Dermis blood vessel endothelial cell (primary cell): ENCODE measurements at places on chromosomes 12 and 14. TPM values are rescaled to one million over a fixed set of nuclear protein-coding genes. Genes with fewer than 3 reads are reported as not detected.

Gene ARMH4
- 1.5 and 2.0 TPM in 2 replicates for total RNA-seq

Gene PTHLH
- total RNA-seq: not detected in 2 replicates

Gene FZD10
- 1.0 and 1.7 TPM in 2 replicates for total RNA-seq

Gene OASL
- total RNA-seq: 0.34 and 0.74 TPM in 2 replicates

Gene CRY1
- total RNA-seq: 17.4 and 19.2 TPM in 2 replicates

Gene NANOG
- not detected in 2 replicates for total RNA-seq

Gene SDR9C7
- total RNA-seq: not detected in 2 replicates

Gene APOF
- total RNA-seq: not detected in 2 replicates

Gene STON2
- 100 and 119 TPM in 2 replicates for total RNA-seq

Gene GALC
- total RNA-seq: 12.7 and 16.8 TPM in 2 replicates

Gene SUDS3
- 32.3 and 33.0 TPM in 2 replicates for total RNA-seq

Gene CPNE6
- not detected in 2 replicates for total RNA-seq
